ENCODE measurements at places on chromosomes 6 and 20.

DNA sequence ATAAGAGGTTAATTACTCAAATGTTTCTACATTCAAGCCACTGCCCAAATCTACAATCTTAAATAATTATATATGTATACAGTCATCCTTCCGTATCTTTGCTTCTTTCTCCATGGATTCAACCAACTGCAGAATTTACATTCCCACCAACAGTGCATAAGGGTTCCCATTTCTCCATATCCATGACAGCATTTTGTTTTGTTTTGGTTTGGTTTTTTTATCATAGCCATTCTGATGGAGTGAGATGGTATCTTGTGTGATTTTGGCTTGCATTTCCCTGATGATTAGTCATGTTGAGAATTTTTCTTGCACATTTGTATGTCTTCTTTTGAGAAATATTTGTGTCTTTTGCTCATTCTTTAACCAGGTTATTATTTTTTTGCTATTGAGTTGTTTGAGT, 198.5 kb downstream of the C6orf118 start:
- no peak for DNase-seq

DNA sequence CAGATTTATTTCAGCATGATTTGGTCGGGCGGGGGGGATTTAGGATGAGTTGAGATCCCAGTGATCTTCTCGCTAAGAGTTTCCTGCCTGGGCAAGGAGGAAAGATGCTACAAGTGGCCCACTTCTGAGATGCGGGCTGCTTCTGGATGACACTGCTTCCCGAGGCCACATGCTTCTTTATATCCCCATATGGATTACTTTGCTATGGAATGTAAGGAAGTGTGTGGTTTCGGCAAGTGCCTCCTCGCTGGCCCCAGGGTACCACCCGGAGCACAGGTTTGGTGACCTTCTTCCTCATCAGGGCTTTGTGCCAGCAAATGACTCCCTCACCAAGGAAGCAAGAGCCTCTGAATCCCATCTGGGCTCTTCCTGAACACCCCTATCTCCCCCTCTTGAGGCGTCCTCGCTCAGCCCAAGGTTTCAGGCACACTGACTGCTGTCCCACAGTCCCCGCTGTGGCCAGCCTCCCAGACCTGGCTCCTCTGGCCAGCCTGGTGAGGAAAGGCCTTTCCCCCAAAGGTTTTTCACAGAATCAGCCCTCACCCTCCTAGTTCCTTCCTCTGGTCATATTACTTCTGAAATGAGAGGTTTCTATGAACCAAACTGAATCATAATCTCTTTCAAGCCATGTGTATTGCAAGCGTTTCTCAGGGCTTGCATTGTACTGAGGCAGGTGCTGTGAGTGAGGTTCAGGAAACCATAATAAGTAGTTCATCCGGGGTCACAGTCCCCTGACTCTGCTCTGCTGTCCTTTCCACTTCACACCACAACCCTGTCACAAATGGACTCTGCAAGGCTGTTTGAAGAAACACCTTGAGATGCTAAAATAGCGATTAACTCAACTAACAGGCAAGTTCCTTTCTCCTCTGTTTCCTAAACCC, 41.7 kb upstream of the IL17A start:
- no peak for DNase-seq

DNA sequence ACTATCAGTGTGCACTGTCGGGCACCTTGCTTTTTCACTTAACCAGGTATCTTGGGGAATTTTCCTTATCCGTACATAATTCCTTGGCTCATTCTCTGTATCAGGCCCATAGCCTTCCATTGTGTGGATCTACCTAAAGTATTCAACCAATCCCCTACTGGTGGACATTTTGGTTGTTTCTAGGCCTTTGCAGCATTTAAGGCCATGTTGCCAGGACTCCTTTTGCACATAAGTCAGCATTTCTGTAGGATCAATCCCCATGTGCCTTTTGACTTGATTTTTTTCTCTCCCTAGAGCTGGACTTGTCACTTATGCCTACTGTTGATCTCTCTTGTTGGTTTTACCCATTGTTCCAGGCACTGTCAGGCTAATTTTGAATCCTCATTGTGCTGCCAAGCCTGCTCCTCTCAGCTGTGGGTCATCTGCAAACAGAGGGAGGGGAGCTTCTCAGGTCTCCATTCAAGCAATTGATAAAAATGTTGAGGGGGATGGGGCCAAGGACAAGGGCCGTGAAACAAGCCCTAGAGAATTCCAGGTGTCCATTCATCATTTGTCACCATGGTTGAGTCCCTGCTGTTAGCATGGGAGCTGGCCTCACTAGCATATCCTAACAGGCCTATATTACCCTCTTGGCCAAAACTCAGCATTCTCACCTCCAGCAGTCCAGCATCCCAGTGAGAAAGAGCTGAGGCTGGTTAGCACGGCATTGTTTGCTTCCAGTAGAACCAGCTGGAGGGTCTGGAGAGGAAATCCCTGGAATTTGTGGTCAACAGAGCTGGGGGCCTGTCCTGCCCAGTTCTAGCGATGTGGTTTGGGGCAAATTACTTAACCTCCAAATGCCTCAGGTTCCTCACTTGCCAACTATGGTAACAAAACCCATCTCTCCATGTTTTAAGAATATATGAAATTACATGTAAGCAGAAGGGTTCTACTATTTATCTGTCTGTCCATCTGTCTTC, 178.4 kb downstream of the MRPL14 start:
- no peak for DNase-seq

GRCh38 chr6:89436226-89436625, 3.3 kb downstream of the ANKRD6 start:
- no peak for DNase-seq

DNA sequence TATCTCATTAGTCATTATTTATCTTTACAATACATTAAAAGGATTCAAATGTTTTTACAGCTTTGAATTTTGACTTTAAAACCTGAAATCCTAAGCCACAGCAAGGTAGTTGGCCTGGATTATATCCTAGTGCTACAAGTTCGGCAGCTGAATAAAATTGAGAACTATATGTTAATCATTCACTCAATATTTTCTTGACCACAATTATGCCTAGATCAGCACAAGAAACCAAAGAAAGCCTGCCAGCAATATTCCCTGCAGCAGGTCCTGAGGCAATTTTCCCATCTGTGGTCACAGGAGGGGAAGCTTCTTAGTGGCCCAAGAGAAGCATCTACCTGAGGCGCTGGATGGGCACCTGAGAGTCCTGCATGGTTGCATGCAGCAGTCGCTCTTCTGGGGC, 183.5 kb downstream of the GMDS start:
- no peak for DNase-seq

DNA sequence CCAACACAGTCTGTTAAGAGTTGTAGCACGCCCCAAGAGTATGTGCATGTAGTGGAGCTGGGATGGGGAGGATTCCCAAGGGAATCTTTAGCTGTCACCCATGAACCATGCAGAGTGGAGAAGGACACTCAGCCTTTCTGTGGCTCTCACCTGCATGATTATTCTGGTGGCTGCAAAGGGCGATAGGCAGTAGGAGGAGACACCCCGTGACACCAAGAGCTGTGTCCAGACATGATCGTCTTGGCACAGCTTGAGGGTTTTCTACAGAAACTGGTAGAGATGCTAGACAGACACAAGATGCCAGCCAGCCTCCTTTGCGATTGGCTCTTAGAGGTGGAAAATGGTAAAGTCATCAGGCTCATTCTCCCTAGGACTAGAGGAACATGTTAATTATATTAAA, 3.1 kb upstream of the CSE1L start:
- no peak for DNase-seq

- no peak for DNase-seq
Measured at GRCh38 chr6:75431379-75431778, 62.2 kb downstream of the FILIP1 start.

GRCh38 chr6:33604941-33605854, 15.9 kb upstream of the ITPR3 start:
- DNase-seq = peak; percentile 14

DNA sequence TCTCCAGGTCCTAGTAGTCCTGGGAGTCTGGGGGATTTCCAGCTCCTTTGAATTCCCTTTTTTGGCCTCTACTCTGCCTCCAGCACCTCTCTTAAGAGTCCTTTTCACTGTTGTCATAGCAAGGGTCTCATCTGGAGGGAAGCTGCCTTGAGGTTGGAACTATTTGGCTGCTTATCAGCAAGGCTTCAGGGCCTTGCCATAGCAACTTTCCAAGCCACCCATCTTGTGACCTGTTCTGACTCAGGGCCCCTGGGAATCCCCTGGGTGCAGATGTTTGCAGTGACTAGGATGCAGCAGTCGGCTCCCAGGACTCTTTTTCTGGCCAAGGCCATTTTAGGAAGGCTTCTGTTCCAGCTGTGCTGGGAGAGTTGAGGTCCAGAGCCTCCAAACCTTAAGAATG, 12.4 kb downstream of the PKIG start:
- DNase-seq = peak; percentile 59

- no peak for DNase-seq
Measured at GRCh38 chr6:167711768-167712730, 114.7 kb upstream of the AFDN start.

GRCh38 chr6:145814501-145815308, at the start of gene FBXO30:
TSS of gene FBXO30 (minus strand) at chr6:145814795. CDS start at chr6:145806405, 8,390 bp downstream.
- peak; percentile 84 for DNase-seq

GRCh38 chr6:106086814-106087175, 659 bp downstream of the PRDM1 start:
- no peak for DNase-seq

DNA sequence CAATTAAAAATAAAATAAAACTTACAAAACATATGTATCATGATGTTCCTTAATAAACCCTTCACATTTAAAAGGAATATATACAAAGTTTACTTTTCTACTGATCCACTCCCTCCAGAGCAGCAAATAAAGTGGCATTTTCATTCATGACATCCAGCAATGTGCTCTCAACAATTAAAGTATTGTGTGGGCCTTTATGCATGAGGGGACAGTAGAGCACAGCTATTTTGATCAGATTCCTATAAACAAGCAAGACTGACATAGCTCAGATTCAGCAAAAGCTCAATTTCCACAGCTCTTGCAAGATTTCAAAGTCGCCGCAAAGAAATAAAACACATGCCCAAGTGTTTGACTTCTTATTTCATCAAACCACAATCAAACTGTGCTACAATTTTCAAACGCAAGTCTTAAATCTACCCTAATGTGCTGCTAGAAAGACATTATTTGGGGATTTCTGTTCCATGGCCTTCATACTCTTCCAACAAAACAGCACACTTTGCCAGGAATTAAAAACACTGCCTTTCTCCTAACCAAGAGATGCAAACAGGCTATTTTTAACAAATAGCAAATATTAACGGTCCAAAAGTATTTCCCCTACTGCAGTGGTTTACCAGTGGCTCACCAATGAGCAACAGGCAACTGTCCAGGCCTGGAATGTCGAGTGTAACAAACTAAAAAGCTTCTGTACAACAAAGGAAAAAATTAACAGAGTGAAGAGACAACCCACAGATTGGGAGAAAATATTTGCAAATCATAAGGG, 52.3 kb downstream of the MBOAT1 start:
- DNase-seq = peak; percentile 30

- no peak for DNase-seq
Measured at GRCh38 chr6:5107341-5107740, 22.2 kb downstream of the PPP1R3G start.

DNA sequence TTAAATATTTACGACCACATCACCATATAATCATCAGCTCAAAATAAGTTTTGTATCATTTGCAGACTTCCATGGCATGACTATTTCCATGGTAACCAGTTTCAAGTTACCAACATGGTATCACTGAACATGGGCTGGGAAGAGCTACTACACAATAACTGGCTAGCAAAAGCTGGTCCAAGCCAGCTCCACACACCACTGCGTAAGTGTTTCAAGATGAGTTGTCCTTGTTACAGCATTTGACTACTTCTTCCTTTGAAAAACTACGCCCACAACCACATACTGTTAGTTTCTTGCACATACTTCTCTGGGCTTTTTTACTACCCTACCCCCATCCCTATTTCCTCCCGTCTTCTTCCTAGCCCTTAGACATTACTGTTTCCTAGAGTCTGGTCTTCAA, 8.5 kb downstream of the CD164 start:
- no peak for DNase-seq

GRCh38 chr6:148249160-148249559, 93.5 kb upstream of the SASH1 start:
- no peak for DNase-seq

DNA sequence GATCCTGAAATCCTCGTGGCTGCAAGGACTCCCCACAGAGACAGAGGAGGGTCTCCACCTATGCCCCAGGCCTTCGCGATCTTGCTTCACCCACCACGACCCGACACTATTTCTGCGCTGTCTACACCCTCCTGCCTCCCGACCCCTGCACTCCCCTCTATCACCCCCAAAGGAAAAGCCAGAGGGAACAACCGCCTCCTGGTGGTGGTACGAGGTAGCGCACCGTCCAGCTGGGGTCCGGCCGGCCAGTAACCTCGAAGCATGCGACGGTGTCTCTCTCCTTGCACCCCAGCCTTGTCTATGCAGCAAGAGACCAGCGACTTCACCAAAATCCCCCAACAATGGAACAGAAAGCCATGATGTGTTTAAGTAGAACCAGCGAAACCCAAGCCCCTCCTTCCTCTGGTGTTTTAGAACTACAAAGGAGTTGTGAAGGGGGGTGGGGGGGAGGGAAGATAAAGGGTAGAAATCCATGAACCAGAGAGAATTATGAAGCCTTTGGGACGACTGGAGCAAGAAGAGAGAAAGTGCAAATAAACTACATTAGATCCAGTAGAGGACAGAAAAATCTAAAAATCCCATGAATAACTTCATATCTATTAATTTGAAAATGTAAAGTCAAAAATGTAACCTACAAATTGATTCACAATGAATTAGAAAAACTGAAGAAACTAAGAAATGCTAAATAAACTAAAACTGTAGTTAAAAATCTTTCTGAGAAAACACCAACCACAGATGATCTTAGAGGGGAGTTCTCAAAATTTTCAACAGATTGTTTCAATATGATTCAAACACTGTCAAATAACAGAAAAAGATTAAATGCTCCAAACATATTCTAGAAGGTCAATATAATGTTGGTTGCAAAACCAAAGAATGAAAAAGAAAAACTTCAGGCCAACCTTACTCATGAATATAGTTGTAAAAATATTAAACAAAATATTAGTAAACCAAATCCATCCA, 168.0 kb downstream of the CDK19 start:
- DNase-seq = no peak

GRCh38 chr6:107401573-107401972, 57.8 kb downstream of the PDSS2 start:
- DNase-seq = no peak

DNA sequence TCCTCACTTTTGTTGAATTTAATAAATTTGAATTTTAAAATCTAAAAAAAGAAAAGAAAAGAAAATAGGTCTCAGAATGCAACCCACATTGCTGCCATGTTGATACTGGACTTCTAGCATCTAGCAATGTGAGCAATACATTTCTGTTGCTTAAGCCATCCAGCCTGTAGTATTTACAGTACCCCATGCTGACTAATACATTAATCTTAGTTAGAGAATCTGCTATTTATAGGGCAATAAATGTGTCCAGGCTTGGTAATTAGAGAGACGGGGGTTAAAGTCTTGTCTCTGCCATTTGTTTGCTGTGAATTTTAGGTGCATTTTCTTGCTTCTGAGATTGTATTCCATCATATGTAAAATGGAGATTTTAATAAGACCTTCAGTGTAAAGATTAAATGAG, 471.3 kb downstream of the DHX35 start:
- DNase-seq = no peak

- peak; percentile 22 for DNase-seq
Measured at GRCh38 chr6:119669221-119669620, 319.7 kb upstream of the MAN1A1 start.

GRCh38 chr6:75815756-75816155, 66.7 kb downstream of the MYO6 start:
- no peak for DNase-seq
